ENCODE measurements at places on chromosomes 7 and 10. TPM values are rescaled to one million over a fixed set of nuclear protein-coding genes. Genes with fewer than 3 reads are reported as not detected.

WEE2 gene
- total RNA-seq = not detected

NRP1 gene
- total RNA-seq = 117 TPM

TET1 gene
- not detected for total RNA-seq

KCND2 gene
- total RNA-seq = not detected

OR9A2 gene
- total RNA-seq = not detected

MBL2 gene
- not detected for total RNA-seq

CRTAC1 gene
- total RNA-seq = not detected

ZNF117 gene
- total RNA-seq = 4.8 TPM

PDIA4 gene
- 215 TPM for total RNA-seq

AKR1C3 gene
- 22.9 TPM for total RNA-seq

PODXL gene
- 1.6 TPM for total RNA-seq

FFAR4 gene
- not detected for total RNA-seq

Data from MCF 10A (cell line).